ENCODE measurements at places on chromosomes 11 and 22.

- DNase-seq: no peak
These were observed 115.9 kb upstream of the CRYBB3 start for GRCh38 chr22:25083807-25084200.

GRCh38 chr11:19978668-19979518 lies 181.4 kb downstream of the DBX1 start:
- DNase-seq: no peak

GRCh38 chr22:37443977-37444376 lies 16.7 kb upstream of the ELFN2 start:
- no peak for DNase-seq

- no peak for DNase-seq
These were observed 632 bp downstream of the OR10Q1 start for GRCh38 chr11:58227956-58228615.

DNA sequence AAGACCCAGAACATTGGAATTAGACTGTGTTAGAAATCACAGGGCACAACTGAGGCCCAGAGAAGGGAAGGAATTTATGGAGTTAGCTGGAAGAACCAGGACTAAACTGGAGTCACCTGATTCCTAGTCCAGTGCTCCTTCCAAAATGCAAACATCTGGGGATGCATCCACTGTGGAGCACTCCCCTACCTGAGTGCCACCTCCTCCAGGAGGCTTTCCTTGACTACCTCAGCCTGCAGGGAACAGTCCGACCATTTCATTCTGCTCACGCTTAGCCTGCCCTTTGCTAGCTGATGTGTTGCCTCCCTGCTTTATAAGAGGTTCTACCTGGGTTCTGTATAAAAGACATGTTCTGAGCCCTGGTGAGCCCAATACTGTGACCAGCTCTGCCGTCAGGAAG lies 24.0 kb downstream of the CHRDL2 start:
- no peak for DNase-seq

DNA sequence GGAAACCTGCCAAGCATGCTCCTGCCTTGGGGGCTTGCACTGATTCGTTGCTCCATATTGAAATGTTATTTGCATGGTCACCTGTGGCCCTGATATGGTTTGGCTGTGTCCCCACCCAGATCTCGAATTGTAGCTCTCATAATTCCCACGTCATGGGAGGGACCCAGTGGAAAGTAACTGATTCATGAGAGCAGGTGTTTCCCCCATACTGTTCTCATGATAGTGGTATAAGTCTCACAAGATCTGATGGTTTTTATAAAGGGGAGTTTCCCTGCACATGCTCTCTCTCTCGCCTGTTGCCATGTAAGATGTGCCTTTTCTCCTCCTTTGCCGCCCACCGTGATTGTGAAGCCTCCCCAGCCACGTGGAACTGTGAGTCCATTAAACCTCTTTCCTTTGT lies 402.4 kb downstream of the ETS1 start:
- DNase-seq: no peak

GRCh38 chr11:22516111-22516510 lies 109.5 kb downstream of the FANCF start:
- no peak for DNase-seq

DNA sequence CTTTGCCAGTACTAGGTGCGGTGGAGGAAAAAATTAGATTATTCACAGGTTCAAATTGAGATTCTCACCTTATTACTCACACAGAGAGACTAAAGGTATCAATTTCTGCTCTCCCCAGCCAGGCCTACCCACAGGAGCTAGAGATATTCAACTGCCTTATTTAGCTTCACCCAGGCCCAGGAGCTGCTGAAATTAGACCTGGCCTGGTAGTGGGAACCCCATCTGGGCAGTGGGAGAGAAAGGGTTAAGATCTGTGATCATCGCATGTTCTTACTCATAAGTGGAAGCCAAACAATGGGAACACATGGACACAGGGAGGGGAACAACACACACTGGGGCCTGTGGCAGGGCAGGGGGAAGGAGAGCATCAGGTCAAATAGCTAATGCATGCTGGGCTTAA lies 20.9 kb upstream of the MICAL2 start:
- no peak for DNase-seq

- DNase-seq: no peak
These were observed 176.4 kb downstream of the SHANK2 start for GRCh38 chr11:71075871-71076420.

DNA sequence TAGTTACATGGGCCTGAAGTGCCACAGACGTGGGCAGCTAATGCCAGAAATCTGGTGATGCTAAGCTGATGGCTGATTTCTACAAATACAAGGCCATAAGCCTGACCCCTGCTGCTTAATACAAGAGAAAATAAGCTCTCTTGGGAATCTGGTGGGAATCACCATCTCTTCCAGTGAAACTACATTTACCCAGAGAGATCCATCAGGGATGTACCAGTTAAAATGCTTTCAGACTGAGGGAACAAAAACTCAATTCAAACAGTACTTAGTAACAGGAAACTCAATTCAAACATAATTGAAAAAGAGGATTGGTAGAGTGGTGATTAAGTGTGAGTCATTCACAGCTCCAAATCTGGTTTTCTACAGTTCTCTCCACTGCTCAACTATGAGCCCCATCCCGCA lies 1.7 kb upstream of the CAVIN3 start:
- no peak for DNase-seq

DNA sequence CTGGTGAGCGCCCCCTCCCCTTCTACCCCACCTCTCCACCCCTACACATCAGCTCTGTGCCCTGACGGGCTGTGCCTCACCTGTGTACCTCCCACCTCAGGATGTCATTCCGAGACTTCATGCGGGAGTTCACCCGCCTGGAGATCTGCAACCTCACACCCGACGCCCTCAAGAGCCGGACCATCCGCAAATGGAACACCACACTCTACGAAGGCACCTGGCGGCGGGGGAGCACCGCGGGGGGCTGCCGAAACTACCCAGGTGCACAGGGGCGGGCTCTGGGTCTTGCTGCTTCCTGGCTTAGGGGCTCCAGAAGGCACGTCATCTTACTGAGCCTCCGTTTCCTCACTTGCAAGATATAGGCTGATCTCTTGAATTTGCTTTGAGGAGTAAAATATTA lies 6.8 kb downstream of the CAPN1 start:
- no peak for DNase-seq

GRCh38 chr11:40537734-40538133 lies 921.7 kb downstream of the LRRC4C start:
- no peak for DNase-seq

DNA sequence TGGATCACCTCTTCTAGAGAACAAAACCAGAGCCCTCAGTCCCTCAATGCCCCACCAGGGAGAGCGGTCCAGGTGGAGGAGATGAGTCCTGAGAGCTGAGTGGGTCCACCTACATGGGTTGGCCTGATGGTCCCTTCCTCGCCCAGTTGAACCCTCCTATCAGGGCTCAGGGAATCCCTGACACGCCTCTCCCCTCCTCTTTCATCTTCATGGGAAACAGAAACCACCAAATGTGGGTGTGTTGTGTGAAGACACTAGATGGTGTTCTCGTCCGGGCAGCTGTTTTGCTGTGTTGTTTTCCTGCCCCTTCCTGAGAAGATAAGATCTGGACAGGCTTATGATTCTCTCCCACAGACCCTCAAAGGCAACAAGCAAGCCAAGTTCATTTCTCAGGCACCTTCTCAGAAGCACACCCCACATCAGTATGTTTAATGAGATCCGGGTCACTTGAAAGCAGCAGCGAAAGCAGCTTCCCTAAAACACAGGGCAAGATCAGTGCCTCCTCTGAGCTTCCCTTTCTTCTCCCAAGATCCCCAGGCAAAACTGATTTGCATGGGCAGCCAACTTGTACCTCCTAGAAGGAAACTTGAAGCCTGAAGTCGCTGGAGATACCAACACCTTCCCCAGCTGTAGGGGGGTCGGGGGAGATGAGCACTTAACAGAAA lies 35.3 kb upstream of the POU2AF1 start:
- no peak for DNase-seq

DNA sequence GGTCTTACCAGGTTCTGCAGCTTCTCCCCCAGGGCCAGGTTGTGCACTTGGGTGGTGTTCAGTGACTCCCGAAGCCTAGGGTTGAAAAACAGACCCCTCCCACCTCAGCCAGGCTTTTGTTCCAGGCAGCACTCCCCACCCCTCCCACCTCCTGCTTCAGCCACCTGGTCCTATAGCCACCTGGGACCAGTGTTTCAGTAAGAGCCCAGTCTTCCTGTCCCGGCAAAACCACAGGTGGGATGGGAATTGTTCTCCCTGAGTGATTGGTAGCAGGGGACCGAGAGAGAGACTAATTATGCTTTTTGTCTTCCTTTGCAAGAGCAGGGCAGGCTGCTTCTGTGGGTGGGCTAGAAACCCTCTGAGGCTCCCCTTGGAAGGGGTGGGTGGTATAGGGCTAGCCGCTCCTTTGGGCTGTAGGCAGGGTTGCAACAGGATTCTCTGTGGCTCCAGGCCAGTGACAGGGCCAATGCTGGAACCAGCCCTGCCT lies 8.5 kb upstream of the NAALADL1 start:
- DNase-seq: no peak

GRCh38 chr11:125062218-125062930 lies 731 bp upstream of the SLC37A2 start:
- no peak for DNase-seq

DNA sequence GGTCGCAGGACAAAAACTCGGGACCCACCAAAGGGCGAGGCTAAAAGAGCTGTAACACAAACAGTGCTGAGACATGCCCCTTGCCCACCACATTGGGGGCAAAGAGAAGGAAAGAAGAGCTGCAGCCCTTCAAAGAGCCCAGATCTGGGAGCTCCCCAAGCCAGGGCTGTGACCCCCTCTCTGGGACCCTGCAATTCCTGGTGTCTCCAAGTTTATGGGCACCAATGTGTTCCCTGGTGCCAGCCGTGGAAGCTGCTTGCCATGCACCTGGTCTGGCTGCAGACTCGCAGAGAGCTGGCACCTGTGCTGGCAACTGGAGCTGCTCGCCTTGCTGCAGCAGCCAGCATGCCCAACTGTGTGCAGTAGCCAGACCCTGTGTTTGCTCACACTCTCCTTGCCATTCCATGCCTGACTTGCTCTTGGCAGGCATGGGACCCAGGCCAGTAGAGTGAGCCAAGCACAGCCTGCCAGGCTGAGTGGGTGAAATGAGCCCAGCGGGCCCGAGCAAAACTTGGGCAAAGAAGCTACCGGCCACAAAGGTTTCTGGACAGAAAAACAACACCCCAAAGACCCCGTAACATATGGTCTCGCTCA lies 16.0 kb downstream of the RRP8 start:
- no peak for DNase-seq

- no peak for DNase-seq
These were observed 48.8 kb upstream of the OPCML start for GRCh38 chr11:133581091-133581490.
